Testis (tissue), 5 donors: ENCODE measurements at places on chromosomes 4 and X. TPM values are rescaled to one million over a fixed set of nuclear protein-coding genes. Genes with fewer than 3 reads are reported as not detected.

GLOD5 gene
- total RNA-seq, result not detected

SYN1 gene
- 2.8 TPM for total RNA-seq

ARSJ gene
- 0.55 TPM for total RNA-seq

PSAPL1 gene
- total RNA-seq, result 17.5 TPM

ASB9 gene
- total RNA-seq, result 88.8 TPM

STARD8 gene
- 4.0 TPM for total RNA-seq

MSMO1 gene
- 77.5 TPM for total RNA-seq

TAF7L gene
- 86.0 TPM for total RNA-seq

EDA2R gene
- total RNA-seq, result 3.1 TPM

CT55 gene
- total RNA-seq, result 4.4 TPM

IGSF1 gene
- 26.1 TPM for total RNA-seq

CSAG1 gene
- not detected for total RNA-seq

CENPU gene
- 57.2 TPM for total RNA-seq

PNMA6F gene
- total RNA-seq, result 0.79 TPM

TMSB15B gene
- total RNA-seq, result 5.4 TPM

MPP1 gene
- total RNA-seq, result 36.4 TPM

VEGFC gene
- 4.0 TPM for total RNA-seq

TASL gene
- not detected for total RNA-seq

LNX1 gene
- 4.3 TPM for total RNA-seq

XAGE1B gene
- 61.0 TPM for total RNA-seq

ADGRG2 gene
- total RNA-seq, result 5.0 TPM

RNF128 gene
- total RNA-seq, result 1.4 TPM

MAGEB2 gene
- 50.9 TPM for total RNA-seq

MYOZ2 gene
- total RNA-seq, result 2.8 TPM

ATP1B4 gene
- total RNA-seq, result not detected

HTRA3 gene
- 12.2 TPM for total RNA-seq

GC gene
- total RNA-seq, result not detected

MND1 gene
- total RNA-seq, result 8.3 TPM

AFAP1 gene
- 23.1 TPM for total RNA-seq

PHEX gene
- 0.31 TPM for total RNA-seq

PCDH7 gene
- 2.4 TPM for total RNA-seq

PCDH10 gene
- total RNA-seq, result 7.2 TPM

FAM236B gene
- total RNA-seq, result 38.3 TPM

CD40LG gene
- total RNA-seq, result not detected

MAGEA10 gene
- total RNA-seq, result 6.1 TPM

PTPN13 gene
- total RNA-seq, result 62.0 TPM

CHRDL1 gene
- total RNA-seq, result 8.4 TPM
